Myocyte (in vitro differentiated cells): ENCODE measurements at places on chromosomes 1 and 21. TPM values are rescaled to one million over a fixed set of nuclear protein-coding genes. Genes with fewer than 3 reads are reported as not detected.

DNA sequence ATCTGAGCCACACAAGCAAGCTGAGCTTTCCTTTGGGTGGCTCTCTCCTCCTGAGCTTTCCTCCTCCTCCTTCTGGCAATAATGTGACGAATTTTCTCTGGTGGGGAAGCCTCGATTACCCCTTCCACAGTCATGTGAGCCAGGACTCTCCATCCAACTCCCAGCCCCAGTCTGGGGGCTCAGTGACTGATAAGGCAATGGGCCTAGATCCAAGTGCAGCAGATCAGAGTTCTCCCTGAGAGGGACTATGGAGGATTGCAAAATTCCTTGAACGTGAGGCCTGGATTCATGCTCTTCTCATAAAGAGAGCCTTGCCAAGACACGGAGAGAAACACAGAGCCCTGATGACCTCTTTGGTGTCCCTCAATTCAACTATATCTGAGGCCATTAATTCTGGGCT, 31.3 kb upstream of the TRIM67 start:
- no peak for DNase-seq

DNA sequence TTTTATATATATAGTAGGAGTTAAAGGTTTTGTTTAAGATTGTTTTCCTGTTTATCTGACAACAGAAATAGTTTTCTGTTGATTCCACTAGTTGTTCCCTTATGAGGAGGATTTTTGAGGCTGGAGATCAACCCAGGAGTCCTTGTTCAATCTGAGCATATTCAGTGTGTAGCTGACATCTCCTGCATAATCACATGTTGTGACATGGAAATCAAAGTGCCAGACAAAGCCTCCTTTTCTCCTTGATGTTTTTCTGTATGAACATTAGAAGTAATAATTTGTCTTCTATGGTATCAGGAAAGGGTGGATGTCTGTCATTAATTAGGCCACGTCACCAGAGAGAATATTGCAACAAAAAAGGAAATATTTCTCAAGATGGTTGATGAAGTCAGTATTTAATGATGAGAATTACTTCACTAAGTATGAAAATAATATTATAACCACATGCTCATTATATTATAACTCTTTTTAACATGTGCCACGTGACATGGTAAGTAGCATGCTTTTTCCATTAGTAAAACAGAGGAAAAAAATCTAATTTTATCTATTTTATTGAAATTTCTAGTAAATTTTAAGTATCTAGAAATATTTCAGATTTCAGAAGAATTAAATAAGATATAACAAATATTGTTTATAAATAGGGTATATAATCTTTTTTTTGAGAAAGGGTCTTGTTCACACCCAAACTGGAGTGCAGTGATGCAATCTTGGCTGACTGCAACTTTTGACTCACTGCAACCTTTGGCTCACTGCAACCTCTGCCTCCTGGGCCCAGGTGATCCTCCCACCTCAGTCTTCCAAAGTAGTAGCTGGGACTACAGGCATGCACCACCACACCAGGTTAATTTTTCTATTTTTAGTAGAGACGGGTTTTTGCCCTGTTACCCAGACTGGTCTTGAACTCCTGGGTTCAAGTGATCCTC, 223.5 kb downstream of the HMCN1 start:
- no peak for DNase-seq

The GPR61 gene
- total RNA-seq: 0.13 and 0.21 TPM in 2 replicates

The RNF207 gene
- 0.36 and 0.86 TPM in 2 replicates for total RNA-seq

The DNALI1 gene
- total RNA-seq: 35.9 and 45.9 TPM in 2 replicates

The SLC45A3 gene
- total RNA-seq: 12.1 and 12.7 TPM in 2 replicates
